ENCODE measurements at places on chromosomes 13 and 19.

GRCh38 chr13:24254146-24254841, 55.1 kb upstream of the C1QTNF9 start:
- no peak for DNase-seq

GRCh38 chr19:13965377-13965896, 13.1 kb downstream of the DCAF15 start:
- no peak for DNase-seq

- DNase-seq: no peak
Observed at GRCh38 chr13:88071371-88071770, 400.2 kb downstream of the SLITRK5 start.

- DNase-seq: no peak
Observed at GRCh38 chr13:27371932-27372331, 52.5 kb upstream of the GTF3A start.

- DNase-seq: no peak
Observed at GRCh38 chr19:8585894-8586750, 8.9 kb upstream of the MYO1F start.

DNA sequence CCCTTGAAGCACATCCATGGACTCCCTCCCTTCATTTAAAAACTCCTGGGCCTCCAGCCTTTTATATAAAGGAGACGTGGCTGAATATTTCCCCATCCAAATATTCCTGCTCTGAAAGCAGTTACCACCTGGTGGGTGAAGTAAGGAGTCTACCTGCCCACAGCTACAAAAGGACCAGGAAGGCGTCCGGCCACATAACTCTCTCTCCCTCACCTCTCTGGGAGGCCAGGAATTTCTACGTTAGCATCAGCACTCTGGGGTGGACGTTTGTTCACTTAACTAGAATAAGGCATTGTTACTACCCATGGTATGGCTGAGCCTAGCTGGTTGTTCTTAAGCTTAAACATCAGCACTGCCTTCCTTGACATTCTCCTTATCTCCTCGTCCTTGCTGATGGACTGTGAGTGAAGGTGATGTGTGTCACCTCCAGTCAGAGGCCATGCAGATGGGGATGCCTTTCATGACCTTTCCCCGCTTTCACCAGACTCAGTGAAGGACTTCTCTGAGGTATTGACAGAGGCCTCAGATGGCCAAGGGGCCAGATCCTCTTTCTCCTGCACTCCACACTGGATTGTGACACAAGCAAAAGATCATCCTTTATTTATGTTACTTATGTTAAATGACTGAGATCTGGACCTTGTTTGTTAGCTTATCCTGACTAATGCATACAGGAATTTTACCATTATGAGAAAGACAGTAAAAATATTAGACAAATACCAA, 22.2 kb upstream of the KPNA3 start:
- DNase-seq: no peak

DNA sequence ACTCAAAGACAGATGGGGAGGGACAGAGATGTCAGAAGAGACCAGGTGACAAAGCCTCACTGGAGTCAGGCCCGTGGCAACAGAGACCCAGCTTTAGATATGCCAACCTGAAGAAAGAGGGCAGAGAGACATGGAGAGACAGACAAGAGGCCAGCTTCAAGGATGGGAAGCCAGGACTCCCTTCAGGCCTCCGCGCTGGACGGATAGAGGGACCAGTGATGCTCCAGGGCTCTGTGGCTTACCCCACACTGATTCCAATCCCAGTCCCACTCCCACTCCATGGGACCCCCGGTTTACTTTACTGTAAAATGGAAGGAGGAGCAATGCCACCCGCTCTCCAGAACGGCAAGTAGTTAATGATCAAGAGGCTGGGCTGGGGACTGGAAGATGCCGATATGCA, 1.7 kb upstream of the ETV2 start:
- DNase-seq: no peak

DNA sequence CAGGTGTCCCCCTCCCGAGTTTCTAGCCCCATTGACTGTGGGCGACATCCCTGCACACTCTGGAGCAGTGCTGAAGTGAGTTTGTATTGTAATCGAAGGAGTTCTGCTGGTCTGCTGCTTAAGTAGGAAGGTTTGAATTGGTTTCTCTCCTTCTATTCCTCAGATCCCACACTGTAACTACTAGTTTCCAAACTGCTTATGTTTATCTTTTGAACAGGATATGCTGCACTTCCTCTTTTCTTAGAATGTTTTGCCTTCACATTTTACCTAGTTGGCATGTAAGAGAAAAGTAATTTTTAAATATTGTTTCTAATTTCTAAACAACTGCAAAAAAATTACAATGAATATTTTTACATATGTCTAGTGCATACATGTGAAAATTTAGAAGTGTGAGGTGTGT, 511.8 kb downstream of the KLF12 start:
- no peak for DNase-seq

DNA sequence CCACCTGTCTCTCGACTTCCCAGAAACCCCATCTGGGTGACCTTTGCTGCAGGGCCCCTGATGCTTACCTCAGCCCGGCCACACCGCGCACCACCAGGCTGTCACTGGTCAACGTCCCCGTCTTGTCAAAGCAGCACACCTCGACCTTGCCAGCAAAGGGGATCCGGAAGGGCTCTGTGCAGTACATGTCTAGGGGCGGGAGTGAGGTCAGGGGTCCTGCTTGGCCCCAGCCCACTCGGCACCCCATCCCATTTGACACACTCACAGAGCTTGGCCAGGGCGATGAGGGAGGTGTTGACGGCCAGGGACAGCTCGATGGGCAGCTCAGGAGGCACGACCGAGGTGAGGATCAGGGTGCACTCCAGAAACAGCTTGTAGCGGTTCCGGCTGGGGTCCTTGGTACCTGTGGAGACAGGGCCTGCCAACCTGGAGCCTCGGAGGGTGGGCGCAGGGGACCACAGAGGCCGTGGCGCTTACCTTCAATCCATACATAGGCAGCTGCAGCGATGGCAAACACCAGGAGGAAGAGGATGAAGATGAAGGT, 8.4 kb downstream of the ATP13A1 start:
- DNase-seq: no peak

DNA sequence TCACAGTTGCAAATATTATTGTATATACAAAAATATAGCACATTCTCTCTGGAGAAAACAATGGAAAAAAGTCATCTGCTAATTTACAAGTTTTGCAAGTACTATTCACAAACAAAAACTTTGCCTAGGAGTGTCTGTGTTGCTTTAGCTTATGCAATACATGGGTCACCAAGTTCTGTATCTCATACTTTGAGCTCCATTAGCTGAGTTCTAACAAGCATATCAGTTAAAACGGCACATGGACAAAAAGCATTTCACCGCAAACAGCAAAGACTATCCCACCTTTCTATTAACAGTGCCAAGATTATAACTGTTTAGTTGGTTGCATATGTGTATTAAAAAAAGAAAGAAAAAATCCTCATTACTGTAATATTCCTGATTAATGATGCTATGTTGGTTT, 4.6 kb downstream of the SPRY2 start:
- DNase-seq: no peak
